ENCODE measurements at places on chromosomes 7 and 10.

DNA sequence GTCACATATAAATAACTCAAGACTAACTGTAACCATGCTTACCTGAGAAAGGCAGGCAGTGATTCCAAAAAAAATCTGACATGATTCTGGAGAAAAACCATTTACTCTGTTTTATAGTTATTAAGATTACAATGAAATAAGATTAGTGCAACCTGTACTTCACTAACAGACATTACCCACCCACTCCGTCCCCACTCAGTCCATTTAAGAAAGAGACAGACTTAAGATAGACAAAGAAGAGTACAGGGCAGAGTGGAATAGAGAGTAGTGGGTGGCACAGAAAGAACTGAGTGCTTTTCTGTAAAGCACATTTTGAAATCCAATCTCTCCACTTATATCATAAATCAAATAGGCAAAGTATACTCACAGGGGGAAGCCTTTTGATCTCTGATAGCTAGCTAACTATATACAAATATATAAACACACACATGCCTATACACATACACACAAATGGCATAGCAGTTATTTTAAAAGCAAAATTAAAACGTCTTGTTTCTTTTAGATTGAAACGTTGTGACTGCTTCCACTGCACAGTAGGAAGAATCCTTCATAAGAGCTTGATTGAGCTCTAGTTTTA, 11.9 kb downstream of the PAXIP1 start:
- no peak for DNase-seq

- no peak for DNase-seq
Observed at GRCh38 chr7:148458263-148458662, 132.3 kb upstream of the C7orf33 start.

- no peak for DNase-seq
Observed at GRCh38 chr7:89507034-89507433, 647.2 kb upstream of the STEAP1 start.

DNA sequence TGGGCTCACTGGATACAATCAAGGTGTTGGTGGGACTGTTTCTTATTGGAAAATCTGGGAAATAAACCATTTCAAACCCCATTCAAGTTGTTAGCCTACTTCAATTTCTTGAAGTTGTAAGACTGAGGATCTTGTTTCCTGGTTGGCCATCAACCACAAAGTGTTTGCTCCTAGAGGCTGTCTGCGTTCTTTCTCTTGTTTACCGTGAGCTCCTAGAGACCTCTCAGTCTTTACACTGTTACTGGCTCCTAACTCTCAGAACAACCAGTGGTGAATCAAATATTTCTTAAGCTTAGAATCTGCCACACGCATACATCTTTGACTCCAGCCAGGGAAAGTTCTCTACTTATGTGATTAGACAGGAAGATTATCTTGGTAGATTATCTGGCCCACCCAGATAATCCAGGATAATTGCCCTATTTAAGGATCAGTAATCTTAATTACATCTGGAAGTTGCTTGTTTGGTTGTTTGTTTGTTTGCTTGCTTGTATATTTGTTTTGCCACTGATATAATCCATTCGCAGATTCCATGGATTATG, 798.7 kb downstream of the IPMK start:
- DNase-seq = no peak

DNA sequence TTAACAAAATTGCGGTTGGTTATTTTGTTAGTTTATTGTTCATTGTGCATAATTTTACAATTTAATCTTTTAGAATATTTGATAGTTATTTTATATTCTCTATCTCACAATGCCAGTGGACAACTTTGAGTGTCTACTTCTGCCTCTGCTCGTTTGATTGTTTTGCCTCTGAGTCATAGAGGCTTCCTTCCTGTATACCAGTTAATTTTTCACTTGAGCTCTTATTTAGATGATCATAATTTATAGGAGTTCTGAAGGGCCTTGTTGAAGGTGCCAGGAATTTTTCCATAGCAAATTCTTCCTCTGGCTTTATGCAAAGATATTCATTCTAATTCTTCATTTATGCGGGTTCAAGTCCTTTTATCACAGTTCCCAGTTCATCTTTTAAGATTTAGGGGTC, 5.2 kb upstream of the MALRD1 start:
- no peak for DNase-seq

GRCh38 chr10:114363745-114364454, 40.4 kb downstream of the AFAP1L2 start:
- DNase-seq = no peak

DNA sequence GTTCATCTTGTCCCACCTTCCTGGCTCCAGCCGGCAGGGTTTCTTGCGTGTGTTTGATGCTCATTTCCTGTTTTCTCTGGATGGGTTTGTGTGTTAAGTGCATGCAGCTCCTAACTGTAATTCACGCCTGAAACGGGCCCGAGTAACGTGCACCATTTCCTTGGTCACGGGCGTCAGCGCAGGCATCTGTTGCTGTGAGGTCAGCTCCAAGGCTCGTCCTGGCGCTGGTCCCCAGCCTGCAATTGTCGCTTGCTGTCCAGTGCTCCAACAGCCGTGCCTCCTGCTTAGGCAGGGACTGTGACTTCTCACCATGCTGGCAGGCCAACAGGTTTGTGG, 201.1 kb downstream of the GLRX3 start:
- no peak for DNase-seq

- no peak for DNase-seq
Observed at GRCh38 chr10:74365109-74365508, 214.1 kb downstream of the ADK start.

- DNase-seq = no peak
Observed at GRCh38 chr7:134534633-134535032, 7.3 kb downstream of the AKR1B10 start.

DNA sequence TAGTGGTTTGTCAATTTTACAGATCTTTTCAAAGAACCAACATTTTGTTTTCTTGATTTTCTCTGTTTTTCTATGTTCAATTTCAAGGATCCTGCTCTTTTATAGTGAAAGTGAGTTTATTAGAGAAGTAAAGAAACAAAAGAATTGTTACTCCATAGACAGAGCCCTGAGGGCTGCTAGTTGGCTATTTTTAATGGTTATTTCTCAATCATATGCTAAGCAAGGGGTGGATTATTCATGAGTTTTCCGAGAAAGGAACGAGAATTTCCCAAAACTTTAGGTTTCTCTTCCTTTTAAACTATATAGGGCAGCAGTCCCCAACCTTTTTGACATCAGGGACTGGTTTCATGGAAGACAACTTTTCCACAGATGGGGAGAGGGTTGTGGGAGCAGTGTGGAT, 165.0 kb downstream of the CCSER2 start:
- no peak for DNase-seq

- DNase-seq = no peak
Observed at GRCh38 chr10:110868981-110869380, 2.7 kb upstream of the PDCD4 start.

DNA sequence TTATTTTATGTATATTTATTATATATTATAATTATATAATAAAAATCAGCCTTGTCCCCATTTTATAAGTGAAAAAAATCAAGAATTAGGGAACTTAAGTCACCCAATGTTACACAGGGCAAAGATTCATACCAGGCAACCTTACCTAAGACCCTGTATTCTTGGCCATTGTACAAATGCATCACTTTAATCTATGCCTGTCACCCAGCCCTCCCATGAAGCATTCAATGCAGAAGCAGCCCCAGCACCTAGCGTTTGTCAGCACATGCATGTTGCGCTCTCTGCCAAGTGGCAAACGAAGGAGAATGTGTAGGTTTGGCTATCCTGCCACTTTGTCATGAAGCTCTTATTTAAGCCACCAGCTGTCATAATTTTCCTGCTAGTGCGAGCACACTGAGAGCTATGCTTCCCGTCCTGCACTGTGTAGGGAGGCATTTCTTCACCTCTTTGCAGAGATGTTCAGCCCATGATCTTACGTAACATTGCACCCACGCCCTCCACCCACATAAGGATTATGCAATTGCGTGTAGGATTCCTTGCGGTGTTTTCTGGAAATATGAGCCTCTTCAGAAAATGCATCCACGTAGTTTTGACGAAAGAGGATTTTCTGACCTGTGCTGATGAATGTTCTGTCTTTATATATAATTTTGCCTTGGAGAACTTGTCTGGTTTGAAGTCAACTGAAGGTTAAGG, 7.7 kb upstream of the COBL start:
- DNase-seq = no peak

DNA sequence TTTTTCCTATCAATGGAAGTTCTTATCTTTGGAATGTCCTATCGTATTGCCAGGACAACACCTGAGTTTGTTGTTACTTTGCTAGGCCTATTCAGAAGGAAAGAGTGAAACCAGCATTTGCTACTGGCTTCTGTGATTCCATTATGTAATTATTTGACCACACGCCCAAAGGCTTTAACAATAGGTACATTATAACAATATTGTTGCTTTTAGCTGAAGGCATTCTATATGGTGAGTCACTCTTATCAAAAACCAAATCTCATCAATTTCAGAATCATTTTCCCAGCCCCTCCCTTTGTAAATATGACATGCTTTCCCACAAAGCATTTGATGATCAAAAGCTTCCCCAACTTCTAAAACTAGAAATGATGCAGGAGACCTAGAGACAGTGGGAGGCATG, 294.4 kb upstream of the NEBL start:
- no peak for DNase-seq

DNA sequence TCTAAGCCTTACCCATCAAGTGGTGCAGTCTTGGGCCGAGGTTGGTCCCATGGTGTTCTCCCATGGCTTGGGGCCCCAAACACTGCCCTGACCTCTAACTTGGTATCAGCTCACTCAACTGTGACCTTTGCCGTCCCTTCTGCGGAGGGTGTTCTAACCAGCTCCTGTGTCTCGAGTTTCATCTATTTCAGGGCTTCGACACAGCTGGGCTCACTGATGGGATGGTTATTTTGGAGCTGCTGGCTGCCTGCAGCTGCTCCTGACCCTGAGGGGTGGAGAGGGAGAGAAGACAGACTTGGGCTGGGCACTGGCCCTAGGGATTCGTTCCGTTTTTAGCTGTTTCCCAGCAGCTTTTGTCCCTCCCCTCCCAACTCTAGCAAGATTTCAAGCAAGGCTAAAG, 86.9 kb downstream of the NEURL1 start:
- DNase-seq = no peak

DNA sequence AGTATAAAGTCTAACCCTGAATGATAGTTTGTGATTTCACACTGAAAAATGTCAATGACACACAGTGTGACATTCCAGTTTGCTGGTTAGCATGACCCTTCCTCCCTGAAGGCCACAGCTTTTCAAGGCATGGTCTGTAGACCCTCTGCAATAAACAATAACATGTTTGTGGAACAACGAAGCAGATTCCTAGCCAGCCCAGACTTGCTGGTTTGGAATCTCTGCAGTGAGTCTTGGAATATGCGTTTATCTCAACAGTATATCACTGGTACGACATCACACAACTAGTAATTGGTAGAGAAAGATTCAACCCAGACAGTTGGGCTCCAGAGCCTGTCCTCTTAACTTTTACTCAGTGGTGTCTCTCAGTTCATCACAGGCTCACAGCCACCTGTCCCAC, 23.7 kb upstream of the DUSP5 start:
- no peak for DNase-seq

GRCh38 chr7:66597461-66597860, 31.2 kb upstream of the KCTD7 start:
- no peak for DNase-seq

- DNase-seq = no peak
Observed at GRCh38 chr7:70634610-70635068, 497.3 kb upstream of the GALNT17 start.

GRCh38 chr10:128536259-128536658, 410.0 kb upstream of the MKI67 start:
- DNase-seq = no peak

- DNase-seq = no peak
Observed at GRCh38 chr10:14306190-14306589, 24.5 kb downstream of the FRMD4A start.

DNA sequence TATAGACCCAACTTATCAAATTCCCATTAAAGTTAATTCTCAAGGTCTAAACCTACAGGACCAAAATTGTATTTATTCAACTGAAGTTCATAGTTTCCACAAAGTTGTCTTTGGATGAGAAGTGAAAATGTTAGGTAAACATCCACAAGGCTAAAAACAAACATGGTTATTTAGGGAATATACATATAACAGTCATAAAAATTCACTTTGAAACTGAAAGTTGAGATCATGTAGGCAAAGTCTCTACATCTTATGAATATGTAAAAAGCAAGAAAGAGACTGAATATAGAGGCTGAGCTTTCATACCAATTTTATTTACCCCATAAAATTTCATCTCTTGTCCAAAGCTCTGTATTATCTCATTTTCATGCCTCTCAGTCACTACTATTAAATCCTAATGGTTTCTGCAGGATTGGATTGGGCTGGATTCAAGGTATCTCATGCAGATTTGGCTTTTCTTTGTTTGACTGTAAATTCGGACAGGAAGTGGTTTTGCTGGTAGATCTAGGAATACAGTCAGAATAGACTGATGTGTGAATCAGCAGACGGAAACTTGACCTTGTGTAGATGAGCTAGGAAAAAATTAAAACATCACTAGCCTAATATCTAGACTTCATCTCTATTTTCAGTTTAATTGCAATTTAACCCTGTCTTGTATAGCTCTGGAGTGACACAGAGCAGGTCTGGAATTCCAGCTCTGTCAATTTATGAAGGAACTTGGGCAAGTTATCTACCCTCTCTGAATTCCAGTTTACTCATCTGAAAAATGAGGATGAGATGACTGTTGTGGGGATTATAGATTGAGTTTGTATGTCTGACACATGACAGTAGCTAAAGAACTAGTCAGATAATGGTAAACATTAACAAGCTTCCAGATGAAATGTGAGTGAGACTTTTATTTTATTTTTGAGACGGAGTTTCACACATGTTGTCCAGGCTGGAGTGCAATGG, 27.3 kb upstream of the SKAP2 start:
- DNase-seq = no peak

GRCh38 chr7:141752634-141753033, 11.3 kb upstream of the TAS2R3 start:
- no peak for DNase-seq

GRCh38 chr7:85070967-85071628, 115.8 kb downstream of the SEMA3D start:
- DNase-seq = no peak

DNA sequence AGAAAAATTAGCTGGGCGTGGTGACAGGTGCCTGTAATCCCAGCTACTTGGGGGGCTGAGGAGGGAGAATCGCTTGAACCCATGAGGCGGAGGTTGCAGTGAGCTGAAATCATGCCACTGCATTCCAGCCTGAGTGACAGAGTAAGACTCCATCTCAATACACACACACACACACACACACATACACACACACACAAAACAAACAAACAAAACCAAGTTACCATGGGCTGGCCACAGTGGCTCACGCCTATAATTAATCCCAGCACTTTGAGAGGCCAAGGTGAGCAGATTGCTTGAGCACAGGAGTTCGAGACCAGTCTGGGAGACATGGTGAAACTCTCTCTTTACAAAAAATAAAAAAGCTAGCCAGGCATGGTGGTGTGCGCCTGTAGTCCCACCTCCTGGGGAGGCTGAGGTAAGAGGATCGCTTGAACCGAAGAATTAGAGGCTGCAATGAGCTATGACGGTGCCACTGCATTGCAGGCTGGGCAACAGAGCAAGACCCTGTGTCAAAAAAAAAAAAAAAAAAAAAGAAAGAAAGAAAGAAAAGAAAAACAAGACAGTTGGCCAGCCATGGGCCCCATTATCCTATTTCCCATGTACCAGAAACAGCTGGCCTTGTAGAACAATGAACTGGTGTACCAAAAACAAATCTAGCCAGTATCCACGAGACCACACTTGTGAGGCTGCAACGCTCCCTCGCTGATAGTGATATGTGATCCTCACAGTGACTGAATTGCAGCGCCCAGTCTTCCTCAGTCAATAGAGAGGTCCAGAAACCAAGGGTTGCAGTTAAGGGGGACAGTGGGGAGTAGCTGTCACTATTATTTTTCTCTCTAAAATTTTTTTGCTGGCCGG, 6.6 kb upstream of the AGFG2 start:
- no peak for DNase-seq

- no peak for DNase-seq
Observed at GRCh38 chr7:137390076-137390475, 46.5 kb upstream of the PTN start.
